MV-4-11 (cell line): ENCODE measurements at places on chromosomes 1 and 21.

GRCh38 chr21:14977814-14978213 is 87.0 kb downstream of the NRIP1 start:
- no peak for DNase-seq

DNA sequence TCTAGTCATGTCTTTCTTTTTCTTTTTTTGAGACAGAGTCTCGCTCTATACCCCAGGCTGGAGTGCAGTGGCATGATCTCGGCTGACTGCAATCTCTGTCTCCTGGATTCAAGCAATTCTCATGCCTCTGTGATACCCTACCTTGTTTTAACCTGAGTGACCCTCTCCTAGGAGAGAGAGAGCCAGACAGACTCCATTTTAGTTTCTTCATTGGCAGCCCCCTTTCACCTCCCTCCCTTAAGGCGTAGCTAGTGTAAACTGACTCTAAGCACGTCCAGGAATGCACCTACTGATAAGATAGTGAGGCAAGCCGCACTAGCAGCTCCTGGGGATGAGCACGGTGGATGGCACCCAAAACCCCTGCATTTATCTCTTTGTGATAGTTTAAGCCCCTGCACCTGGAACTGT is 5.2 kb upstream of the PKNOX1 start:
- no peak for DNase-seq

GRCh38 chr1:37995751-37996345 is 6.0 kb upstream of the SF3A3 start:
- DNase-seq = no peak

GRCh38 chr1:151524736-151525135 is 13.5 kb downstream of the CGN start:
- no peak for DNase-seq

GRCh38 chr1:15765495-15766194 is 7.0 kb downstream of the FBLIM1 start:
- DNase-seq = no peak

GRCh38 chr1:51285055-51285454 is 45.3 kb downstream of the TTC39A start:
- peak; percentile 62 for DNase-seq

GRCh38 chr1:150529017-150529416 is 13.5 kb downstream of the FALEC start:
- no peak for DNase-seq

DNA sequence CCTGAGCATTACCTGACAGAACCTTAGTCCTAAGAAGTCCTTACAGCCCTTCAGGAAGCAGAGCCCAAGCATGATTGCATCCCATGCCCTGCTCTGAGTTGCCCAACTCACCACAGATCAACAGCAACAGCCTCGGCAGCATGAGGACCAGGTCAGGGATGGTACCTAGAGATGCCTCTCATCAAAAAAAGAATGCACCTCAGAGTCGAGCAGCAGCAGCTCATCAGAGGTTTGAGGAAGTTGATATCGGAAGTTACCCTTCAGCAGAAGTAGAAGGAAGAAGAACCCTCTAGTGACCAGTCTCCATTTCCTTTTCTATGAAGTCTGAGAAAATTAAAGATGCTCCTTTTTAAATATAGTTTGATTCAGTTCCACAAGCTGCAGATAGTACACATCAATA is at the start of gene FCRL1:
FCRL1 (minus strand) TSS at position 225 of the 400 bp plus-strand sequence; CDS start at position 142, 83 bp downstream.
- peak; percentile 22 for DNase-seq
